ENCODE measurements at places on chromosomes 4 and X.

DNA sequence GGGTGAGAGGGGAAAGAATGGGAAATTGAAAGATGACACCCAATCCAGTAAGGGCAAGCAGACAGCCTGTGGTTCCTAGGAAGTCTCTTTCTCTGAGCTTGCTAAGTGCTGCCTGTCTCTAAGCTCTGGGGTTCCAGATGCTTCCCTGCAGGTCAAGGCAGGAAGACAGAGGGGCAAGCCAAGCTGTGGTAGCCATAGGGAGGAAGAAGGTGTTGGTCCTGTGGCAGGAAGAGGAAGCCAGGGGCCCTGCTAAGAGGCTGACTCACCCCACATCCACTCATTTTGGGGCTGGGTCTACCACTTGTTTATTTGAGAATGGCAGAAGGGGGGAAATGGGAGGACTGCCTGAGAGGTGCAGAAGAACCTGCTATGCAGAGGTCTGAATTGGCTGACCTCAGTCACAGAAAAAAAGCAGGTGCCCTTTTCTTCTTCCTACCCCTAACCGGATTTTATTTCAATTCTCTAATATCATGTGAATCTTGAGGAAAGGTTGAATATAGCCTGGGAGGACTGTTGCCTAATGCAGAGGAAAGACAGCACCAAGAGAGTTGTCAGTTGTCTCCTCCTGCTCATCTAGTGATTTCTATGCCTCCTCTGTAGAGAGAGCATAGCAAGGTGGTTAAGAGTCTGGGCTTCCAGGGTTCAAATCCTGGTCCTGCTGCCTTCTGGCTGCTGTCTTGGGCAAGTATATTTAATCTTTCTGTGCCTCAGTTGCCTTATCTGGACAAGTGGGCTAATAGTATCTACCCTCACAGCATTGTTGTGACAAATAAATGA, 27.4 kb downstream of the HOPX start:
- DNase-seq, result no peak

DNA sequence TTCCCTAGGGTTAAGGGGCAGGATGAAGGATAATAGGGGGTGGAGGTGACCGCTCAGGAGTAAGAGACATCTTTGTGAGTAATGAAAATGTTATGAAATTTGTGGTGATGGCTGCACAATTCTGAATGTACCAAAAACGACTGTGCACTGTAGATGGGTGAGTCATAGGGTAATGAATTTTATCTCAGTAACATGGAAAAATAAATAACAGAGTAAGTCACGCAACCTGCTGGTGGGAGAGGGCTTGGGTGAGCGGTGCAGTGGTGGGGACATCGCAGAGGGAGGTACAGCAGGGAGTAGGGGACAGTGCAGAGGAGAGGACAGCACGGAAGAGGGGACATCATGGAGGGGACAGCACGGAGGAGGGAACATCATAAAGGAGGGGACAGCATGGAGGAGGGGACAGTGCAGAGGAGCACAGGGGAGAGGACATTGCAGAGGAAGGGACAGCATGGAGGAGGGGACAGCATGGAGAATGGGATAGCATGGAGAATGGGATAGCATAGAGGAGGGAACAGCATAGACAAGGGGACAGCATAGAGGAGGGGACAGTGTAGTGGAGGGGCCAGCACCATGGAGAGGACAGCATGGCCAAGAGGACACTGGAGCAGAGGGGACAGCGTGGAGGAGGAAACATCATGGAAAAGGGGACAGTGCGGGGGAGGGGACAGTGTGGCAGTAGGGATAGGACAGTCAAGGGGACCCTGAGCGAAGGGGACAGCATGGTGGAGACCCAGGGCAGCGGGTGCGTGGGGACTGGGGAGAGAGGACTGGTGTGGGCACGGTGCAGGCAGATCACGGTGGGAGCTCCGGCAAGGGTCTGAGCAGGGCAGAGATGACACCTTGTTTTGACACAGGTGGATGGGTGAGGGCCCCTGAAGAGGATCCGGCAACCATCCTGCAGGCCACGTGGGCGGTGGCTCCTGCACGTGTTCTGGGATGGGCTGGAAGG, 68.5 kb upstream of the MXD4 start:
- no peak for DNase-seq

DNA sequence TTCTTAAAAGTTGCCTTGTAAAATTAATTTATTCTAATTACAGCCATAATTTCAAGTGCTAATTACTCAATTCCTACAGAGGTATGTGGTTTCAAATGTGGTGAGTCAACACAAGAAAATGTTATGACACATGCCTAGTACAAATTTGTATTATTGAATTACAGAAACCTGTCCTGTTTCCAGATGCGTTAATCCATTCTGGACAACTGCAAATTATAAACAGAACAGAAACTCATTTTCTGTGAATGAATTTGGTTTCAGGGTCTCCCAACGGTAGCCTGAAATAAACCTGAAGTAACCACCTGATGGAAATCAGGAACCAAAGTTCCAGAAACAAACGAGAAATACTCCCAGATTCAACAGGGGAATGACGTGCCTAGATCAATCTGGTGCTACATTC, 328.6 kb upstream of the F9 start:
- no peak for DNase-seq

DNA sequence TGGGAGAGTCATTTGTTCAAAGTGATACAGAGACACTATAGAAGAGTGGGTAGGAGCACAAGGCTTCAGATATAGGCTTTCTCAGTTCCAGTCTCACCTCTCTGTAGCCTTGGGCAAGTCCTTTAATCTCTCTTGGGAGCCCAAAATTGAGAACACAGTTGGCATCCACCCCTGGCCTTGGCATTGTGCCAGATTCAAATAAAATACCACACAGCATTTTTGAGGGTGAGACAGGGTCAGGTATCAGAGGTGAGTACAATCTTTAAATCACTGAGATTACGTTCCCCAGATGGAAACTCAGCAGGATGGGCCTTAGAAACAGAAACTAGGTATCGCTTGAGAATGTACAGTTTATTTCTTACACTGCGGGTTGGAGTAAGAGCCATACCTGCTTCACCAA, 25.2 kb upstream of the SMIM10L2A start:
- DNase-seq, result no peak

DNA sequence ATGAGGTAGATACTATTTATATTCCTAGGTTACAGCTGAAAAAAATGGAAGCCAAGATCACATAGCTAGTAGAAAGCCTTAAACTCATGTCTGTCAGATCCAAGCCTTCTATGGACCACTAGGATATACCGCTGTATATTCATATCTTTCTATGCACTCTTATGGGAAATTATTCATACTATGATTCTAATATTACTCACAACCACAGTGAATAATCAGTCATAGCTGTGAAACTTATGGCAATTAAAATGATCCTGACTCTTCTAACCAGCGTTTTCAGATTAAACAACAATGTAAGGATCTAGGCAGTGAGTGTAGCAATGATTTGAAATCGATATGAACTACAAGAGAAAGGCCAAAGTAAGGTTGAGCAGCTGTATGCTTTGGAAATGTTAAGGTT, 111.0 kb downstream of the RASGEF1B start:
- DNase-seq, result no peak

DNA sequence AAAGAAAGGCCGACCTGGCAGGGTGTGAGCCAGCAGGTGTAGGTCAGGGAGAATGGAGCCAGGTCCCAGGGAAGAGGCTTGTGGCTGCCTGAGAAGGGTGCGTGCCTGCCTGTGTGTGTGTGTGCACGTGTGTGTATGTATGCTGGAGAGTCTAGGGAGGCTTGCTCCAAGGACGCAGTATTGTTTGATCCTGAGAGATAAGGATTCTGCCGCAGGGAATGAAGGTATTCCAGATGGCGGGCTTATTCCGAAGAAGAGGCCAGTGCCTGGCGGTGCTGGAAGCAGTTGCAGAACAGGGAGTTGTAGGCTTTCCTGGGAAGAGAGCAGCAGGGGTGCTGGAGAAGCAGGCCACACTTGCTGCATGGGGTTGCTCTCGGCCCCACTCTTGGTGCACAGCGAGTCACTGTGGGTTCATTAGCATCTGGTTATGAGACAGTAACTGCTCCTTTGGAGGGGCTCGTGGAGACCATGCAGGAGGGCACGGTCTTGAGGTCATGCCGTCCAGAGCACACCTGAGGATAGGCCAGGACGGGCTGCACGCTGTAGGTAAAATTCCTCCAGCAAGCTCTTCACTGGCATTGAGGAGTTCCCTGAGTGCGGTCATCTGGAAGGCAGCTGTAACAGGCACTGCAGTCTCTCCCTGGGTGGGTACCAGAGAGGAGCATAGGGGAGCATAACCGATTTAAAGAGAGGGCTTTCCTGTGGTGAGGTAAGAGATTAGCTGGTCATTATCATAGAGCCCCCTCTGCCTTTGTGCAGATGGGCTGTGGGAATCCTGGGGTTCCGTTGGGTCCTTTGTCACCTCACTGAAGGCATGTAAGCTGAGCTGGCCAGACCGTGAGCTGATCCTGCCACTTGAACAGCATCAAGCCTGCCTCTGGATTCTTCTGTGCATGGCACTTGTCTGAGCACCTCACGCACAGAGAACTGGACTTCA, 29.9 kb upstream of the MSANTD1 start:
- DNase-seq, result no peak

DNA sequence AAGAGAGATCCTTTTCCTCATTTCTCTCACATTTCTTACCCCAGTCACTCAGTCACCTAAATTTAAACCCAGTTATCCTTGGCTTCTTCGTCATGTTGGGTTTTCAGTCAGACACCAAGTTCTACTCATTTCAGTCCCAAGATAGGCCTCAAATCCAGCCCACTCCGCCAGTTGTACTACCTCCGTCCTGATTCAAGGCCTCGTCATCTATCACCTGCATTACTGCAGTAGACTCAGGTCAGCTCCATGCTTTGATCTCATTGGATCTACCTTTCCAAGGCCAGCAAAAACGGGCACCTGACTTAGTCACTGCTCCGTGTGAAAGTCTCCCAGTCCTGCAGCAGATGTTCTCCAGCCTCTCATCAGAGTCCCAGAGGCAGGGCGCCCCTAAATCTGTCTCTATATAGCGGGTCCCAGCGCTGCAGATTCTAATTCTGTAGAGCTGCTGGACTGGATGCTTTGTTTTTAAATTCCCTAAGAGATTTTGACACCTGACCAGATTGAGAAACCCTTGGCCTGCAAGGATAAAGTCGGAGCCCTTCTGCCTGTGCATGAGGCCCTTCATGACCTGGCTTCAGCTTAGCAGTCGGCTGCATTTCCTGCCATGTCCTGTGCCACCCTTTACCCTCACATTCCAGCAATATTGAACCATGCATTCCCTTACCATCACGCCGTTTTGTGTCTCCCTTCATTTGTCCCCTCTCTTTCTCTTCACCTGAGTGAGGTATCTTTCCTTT, 53.7 kb downstream of the ZFX start:
- no peak for DNase-seq

GRCh38 chr4:173433447-173433846, 34.5 kb upstream of the SCRG1 start:
- no peak for DNase-seq

DNA sequence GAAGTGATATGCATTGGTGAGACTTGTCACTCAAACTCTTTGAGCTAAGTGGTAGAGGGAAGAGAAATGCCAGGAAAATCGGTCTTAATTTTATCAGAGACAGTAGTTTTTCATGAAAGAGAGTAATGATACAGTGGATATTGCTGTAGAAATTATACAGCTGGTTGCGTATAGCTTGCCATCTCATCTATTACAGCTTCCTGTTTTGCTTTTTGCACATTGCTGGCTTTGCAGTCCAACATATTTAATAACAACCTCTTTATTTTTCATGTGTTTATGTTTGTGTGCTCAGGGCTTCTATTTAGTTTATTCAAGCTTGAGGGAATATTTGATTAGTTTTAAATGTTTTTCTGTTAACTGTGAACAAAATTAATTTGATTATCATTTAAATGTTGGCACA, 11.5 kb downstream of the SMAD1 start:
- no peak for DNase-seq

Data from activated naive CD4-positive, alpha-beta T cell treated with anti-CD3 and anti-CD28 coated beads, Interleukin-2, amount 50 U/mL, for 16 hours (primary cell).